ENCODE measurements at places on chromosomes 6 and 20.

GRCh38 chr6:144351379-144352127, 66.4 kb downstream of the UTRN start:
- DNase-seq, result no peak

DNA sequence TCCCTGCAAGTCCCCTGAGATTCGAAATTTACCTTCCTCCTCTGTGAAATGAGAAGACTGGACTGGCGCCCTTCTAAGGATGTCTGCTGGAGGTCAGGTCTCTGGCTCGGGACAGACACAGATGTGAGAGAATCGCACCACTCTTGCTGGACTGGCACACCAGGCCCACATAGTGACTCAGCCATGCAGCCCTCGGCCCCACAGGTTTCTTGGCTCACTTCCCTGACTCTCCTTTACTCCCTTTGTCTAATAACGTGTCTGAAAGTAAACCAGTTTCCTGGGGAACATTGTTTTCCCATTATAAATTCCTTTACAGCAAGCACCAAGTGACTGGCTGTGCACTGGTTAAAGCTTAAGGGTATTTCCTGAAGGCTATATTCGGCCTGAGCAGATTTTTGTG, 106.7 kb upstream of the PLEKHG1 start:
- no peak for DNase-seq

GRCh38 chr6:159043947-159044346, 844 bp downstream of the TAGAP start:
- peak; percentile 59 for DNase-seq

- DNase-seq, result peak; percentile 84
Measured at GRCh38 chr20:63782051-63782471, 42.5 kb downstream of the SLC2A4RG start.

GRCh38 chr20:62887152-62887859, 25.7 kb upstream of the TCFL5 start:
- DNase-seq, result peak; percentile 44

DNA sequence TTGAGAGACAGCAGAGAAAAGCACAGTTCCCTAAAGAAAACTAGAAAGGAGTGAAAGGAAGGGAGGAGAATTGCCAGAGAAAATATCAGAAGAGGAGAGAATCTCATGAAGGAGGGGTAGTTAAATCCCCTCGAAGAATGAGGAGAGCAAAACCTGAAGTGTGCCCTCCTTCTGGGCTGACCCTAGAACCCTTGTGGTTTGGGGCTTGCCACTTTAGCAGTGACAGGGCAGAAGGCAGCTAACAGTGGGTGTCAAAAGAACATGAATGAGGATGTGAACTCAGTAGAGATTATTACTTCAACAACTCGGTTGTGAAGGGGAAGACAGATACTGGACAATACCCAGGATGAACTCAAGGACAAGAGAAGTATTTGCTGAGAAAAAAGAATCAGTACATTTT, 73.6 kb downstream of the RALGAPA2 start:
- DNase-seq, result no peak

DNA sequence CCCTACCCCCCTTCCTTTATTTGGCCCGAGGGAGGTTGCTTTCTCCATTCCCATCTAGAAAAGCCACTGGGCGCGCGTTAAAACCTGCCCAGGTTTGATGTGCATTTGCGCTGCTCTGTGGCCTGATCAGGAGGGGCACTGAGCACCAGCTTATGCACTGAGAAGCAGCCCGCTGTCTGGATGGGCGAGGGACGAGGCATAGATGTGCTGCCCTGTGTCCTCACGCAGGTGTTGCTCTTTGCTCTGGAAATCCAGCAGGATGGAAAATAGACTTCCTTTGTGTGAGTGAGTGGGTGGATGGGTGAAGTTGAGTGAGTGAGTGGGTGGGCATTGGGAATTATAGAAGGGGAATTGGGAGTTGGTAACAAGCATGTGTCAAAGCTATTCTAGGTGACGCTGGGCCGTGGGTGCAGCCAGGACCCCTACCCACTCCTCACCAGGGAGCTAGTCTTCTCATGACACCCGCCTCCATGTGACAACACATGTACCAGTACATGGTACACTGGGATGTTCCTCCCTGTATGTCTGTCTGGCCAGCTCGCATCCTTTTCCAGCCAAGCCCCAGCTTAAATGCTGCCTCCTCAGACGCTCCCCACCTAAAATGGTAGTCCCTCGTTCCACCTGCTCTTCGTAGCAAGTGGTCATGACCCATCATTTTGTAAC, 162.6 kb downstream of the DTNBP1 start:
- DNase-seq, result no peak

- no peak for DNase-seq
Measured at GRCh38 chr6:6225885-6226529, 94.5 kb downstream of the F13A1 start.

- no peak for DNase-seq
Measured at GRCh38 chr6:75204959-75205775, 686 bp downstream of the COL12A1 start.

DNA sequence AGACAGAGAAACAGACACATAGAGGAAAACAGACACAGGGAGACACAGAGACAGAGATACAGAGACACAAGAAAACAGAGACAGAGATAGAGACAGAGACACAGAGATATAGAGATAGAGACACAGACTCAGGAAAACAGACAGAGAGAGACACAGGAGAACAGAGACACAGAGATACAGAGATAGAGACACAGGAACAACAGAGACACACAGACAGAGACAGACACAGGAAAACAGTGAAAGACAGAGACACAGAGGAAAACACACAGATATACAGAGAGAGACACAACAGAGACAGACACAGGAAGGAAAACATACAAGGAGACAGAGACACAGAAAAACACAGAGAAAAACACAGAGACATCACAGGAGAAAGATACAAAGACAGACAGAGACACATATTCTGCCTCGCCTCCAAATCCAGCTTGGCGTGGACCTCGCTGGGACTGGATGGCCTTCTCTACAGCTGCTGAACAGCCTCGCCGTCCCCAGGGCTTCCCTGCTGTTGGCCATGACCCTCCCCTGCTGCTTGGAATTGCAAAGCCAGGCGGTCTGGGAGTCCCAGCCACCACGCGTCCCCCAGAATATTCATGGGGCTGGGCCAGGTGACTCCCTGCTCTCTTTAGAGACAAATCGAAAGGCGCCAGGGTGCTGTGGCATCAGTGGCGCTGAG, 36.8 kb downstream of the NTSR1 start:
- no peak for DNase-seq

GRCh38 chr6:138285800-138286199, 67.5 kb upstream of the PBOV1 start:
- DNase-seq, result no peak

DNA sequence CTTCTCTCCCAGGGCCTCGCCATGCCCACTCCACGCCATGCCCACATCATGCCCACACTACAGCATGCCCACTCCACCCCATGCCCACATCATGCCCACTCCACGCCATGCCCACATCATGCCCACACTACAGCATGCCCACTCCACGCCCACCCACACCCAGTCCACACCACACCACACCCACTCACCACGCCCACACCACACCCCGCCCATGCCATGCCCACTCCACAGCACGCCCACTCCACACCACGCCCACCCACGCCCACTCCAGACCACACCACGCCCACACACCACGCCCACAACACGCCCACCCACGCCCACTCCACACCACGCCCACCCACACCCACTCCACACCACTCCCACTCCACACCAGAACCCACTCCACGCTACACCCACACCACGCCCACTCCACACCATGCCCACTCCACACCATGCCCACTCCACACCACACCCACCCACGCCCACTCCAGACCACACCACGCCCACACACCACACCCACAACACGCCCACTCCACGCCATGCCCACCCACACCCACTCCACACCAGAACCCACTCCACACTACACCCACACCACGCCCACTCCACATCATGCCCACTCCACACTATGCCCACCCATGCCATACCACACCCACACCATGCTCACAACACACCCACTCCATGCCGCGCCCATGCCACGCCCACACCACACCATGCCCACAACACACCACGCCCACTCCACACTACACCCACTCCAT, 88.6 kb downstream of the ERMARD start:
- DNase-seq, result no peak

DNA sequence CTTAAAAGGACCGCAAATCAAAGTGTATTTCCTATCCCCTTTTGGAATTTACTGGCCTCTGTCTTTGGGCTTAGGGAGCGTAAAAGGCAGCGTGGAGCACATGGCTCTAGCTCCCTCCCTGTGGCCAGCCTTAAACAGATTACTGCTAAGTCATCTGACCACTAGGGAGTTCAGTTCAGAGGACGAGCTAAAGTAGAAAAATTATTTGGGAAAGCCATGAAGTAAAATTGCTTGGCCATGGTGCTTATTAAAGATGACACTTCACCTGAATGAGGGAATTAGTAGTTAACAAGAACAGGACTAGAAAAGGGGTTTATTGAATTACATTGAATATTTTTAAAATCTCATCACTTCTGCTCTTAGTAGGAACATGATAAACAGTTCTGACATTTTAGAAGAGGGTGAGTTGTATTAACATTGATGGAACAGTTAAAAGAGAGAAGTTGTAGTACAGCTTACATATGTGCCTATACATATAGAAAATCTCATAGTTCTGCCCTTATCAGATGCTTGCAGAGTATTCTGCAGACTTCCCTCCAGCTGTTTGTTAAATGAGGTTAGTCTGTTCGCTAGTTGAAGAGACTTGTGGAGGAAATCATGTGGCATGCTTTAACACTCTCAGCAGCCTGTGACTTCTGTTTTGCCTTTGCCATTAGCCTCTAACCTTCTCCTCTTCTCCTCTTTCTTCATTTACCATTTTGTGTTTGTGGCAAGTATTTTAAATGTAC, 31.2 kb upstream of the MAPK13 start:
- no peak for DNase-seq

DNA sequence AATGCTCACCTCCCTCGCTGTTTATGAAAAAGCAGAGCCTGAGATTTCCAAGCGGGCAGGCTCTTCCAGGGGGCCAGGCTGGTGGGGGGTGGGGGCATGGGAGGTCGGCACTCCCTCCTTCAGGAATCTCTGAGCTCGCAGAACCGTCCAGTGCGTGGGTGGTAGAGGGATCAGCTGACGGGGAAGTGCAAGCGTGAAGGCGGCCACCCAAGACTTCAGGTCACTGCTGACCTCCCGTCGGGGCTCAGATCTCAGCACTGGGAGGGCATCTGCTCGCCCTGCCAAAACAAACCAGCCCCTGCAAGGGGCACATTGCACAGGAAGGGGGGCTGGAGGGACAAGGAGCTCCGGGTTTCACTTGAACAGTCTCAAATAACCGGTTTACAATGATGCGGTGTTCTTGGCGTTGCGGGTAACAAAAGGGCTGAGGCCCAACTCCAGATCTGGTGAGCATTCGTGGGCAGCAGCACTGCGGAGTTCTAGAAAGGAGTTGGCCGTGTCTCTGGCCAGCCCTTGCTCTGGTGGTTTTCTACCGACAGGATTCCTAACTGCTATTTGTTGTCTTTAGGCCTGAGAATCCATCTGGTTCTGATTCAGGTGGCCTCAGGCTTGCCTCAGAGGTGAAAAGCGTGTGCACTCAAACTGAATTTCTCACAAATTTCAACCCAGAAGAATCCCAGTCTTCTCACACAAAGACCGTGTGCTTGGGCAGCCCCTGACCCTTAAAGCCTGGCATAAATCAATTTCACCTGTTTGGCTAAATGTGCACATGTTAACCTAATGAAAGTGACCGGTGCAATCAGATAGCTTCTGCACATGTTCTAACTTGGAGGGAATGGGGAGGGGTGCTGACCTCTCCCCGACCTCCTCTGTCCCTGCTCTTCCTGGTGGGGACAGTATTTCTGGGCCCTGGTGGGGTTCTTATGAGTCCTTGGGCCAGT, 191.6 kb downstream of the MYLK4 start:
- DNase-seq, result no peak

DNA sequence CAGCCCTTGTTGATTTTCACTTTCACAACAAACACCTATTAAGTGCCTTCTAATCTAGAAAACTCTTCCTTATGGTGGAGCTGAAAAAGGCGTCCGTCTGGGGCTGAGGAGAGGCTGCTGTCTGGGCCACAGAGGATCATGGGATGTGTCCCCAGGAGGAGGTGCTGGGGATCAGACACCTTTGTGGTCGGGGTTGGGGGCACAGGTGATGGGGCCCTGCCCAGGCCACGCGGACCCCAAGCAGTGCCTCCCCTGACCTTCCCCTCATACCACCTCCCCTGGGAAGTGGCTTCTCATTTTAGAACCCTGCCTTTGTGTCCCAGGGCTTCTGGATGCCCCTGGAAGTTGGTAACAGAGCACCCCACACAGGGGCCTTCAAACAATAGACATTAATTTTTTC, 41.1 kb downstream of the SUN5 start:
- no peak for DNase-seq

DNA sequence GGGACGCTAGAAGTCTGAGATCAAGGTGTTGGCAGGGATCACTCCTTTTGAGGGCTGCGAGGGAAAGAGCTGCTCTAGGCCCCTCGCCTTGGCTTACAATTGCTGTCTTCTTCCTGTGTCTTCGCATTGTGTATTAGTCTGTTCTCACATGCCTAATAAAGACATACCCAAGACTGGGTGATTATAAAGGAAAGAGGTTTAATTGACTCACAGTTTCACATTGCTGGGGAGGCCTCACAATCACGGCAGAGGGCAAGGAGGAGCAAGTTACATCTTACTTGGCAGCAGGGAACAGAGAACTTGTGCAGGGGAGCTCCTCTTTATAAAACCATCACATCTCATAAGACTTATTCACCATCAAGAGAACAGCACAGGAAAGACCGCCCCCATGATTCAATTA, 102.5 kb upstream of the ASF1A start:
- no peak for DNase-seq

- DNase-seq, result no peak
Measured at GRCh38 chr20:57106692-57107091, 159.7 kb downstream of the BMP7 start.

DNA sequence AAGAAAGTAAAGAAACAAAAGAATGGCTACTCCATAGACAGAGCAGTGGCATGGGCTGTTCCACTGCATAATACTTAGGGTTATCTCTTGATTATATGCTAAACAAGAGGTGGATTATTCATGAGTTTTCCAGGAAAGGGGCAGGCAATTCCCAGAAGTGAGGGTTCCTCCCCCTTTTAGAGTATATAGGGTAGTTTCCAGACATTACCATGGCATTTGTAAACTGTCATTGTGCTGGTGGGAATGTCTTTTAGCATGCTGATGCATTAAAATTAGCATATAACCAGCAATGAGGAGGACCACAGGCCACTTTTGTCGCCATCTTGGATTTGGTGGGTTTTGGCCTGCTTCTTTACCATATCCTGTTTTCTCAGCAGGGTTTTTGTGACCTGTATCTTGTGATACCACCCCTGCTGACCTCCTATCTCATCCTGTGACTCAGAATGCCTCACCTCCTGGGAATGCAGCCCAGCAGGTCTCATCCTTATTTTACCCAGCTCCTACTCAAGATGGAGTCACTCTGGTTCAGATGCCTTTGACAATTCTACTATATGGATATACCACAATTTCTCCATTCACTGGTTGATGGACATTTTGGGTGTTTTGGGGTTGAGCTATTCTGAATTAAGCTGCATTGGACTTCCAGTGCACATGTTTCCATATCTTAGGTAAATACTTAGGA, 280.6 kb downstream of the FARS2 start:
- no peak for DNase-seq

GRCh38 chr6:99810942-99811620, 182.9 kb downstream of the MCHR2 start:
- no peak for DNase-seq
